Brain pericyte (primary cell): ENCODE measurements at places on chromosomes 2 and 18.

DNA sequence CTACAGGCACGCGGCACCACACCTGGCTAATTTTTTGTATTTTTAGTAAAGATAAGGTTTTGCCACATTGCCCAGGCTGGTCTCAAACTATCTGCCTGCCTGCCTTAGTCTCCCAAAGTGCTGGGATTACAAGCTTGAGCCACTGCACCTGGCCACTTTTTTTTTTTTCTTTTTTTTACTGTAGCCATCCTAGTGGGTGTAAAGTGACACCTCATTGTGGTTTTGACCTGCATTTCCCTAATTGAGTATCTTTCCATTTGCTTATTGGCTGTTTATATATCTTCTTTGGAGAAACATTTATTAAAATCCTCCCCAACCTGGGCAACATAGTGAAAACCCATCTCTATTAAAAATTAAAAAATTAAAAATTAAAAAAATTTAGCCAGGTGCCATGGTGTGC is 12.0 kb downstream of the PCBP1 start:
- no peak for DNase-seq

DNA sequence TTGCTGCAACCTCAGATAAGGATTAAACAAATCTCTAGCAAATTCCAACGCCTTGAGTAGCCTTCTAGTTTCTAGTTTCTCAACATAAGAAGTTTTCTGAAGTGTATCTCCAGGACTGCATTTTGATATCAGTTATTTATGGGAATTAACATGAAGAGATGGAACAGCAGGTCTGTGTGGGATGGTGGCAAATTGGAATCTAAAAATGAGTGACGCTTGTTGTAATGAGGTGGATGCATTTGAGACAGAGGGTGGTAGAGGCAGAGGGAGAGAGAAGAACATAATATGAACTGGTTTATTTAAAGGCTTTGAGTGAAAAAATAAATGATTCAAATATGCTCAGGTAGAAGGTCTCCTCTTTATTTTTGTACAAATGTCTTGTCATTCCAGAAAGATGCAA is 446.8 kb upstream of the GCFC2 start:
- no peak for DNase-seq

GRCh38 chr2:240131296-240131695 is 4.8 kb downstream of the COPS9 start:
- no peak for DNase-seq

GRCh38 chr2:88481691-88482336 is 29.3 kb upstream of the FOXI3 start:
- no peak for DNase-seq

- DNase-seq: no peak
Measured at GRCh38 chr2:111188681-111189080, 68.0 kb downstream of the BCL2L11 start.

DNA sequence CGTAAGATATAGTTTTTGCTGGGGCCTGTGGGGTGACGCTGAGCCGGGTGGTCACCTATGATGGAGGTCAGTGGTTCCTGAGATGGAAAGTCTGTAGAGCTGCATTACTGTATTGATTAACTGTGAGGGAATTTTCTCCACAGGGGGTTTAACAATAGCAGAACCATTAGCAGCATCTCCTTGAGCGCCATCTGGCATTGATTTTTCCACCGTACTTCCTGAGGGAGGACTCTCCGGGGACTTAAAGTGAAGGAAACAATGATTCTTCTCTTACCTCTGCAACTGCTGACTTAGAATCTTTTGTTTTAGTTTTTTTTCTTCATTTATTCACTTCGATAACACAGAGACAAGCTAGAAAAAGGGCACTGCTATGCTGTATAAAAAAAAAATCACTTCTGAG is 22.6 kb upstream of the RNF125 start:
- DNase-seq: no peak

GRCh38 chr18:39425172-39425850 is 1859.7 kb upstream of the CELF4 start:
- DNase-seq: no peak

DNA sequence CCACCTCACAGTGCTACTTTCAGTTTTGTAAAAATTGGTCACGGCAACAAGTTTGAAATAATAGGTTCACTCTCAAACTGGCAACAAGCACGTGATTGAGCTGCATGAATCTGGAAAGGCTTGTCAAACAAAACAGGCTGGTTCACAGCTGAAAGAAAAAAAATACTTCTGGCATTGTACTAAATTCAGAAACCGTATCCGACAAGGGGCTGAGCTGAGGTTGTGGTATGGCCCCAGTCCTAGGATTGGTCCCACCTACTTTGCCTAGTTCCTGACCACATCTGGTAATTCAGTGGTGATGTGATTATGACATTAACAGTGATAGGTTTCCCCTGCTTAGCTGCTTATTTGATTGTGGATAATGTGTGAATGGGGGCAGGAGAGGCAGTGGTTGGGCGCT is 326.5 kb upstream of the THUMPD2 start:
- DNase-seq: no peak

DNA sequence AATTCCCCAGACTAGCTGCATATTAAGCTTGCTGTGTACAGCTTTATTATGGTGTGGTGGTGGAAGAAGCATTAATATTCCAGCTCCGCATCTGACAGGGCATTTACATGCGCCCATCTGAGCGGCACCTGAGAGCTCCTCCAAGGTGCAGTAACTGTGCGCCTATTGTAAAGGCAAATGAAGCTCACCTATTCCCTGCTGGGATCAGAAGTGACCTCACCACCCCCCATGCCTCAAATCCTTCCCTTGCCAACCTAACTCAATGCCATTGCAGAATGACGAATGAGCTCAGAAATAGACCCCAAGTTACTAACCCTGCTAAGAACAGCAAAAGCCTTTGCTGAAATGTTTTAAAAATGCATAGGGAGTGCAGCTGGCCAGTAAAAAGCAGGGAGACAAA is 14.3 kb downstream of the BCL11A start:
- DNase-seq: no peak

- no peak for DNase-seq
Measured at GRCh38 chr18:58168221-58168620, 124.2 kb downstream of the NEDD4L start.

GRCh38 chr2:192983173-192983572 is 788.4 kb upstream of the TMEFF2 start:
- no peak for DNase-seq

- no peak for DNase-seq
Measured at GRCh38 chr2:105915005-105915558, 170.4 kb downstream of the NCK2 start.

DNA sequence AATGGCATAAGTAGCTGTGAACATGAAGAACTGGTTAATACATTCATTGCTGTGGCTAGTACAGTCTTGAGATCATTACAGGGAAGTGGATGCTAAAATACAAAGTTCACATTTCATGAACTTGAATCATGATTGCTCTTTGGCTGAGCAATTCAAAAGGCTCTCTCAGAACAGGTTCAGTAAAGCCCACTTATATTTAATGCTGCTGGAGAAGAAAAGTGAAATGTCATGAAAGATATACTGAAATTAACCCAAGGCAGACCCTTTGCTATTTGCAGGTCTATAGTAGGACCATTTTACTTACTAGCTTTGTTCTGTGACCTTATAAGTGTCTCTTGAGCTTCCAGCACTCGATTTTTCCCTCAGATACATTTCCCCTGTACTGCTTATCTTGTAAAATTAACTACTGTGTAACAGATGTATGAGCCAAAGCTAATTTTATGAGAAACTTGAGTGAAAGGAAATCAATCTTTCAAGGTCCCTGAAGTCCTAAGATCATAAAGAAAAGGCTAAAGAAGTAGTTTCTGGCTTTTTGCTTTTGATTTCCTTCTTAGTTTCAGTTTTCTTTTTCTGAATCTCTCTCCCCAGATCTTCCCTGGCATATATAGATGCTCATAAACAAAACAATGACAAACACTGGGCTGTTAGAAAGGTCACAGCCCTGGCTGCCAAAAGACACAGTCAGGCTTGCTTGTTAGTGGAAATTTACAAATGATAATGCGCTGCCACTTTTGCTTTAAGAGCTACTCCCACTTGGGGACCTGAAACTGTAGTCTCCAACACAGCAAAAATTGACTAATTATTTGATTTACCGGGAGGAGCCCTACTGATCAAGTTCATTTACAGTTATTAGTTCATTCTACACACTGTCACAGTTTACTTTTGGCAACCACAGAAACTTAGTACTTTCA is 132.7 kb upstream of the XPO1 start:
- DNase-seq: no peak

DNA sequence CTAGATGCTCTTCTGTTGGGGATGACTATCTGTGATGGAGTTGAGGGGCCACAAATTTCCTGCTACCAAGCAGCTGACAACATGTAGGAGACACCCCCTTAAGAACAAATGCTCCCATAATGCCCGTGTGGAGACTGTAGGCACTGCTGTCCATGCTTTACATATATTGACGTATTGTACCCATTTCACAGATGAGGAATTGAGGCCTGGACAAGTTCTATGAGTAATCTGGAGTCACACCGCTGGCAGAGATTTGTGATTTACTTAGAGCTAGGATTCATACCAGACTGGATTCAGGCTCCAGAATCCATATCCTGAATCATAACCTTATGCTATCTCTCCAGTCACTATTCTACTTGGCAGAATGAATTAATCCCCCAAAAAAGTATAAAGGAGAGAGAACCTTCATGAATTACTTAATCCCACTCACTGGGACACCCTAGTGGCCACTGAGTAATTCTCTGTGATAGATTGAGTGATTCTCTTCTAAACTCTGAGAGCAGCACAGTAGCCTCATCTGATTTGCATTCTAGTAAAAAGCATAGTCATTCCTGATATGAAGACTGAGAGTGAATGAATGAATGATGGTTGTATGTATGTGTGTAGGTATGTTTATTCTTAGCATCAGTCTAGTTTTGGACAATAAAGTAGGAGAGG is 460.7 kb upstream of the MEIS1 start:
- DNase-seq: no peak

- DNase-seq: no peak
Measured at GRCh38 chr18:36627637-36628036, 201.2 kb downstream of the TPGS2 start.

- DNase-seq: peak; percentile 32
Measured at GRCh38 chr2:105576440-105577241, 168.1 kb upstream of the NCK2 start.

GRCh38 chr18:68985172-68985820 is 187.4 kb downstream of the CCDC102B start:
- no peak for DNase-seq

- DNase-seq: no peak
Measured at GRCh38 chr18:34352385-34353163, 127.9 kb upstream of the NOL4 start.

GRCh38 chr2:185108588-185108987 is 510.3 kb downstream of the ZNF804A start:
- DNase-seq: no peak

DNA sequence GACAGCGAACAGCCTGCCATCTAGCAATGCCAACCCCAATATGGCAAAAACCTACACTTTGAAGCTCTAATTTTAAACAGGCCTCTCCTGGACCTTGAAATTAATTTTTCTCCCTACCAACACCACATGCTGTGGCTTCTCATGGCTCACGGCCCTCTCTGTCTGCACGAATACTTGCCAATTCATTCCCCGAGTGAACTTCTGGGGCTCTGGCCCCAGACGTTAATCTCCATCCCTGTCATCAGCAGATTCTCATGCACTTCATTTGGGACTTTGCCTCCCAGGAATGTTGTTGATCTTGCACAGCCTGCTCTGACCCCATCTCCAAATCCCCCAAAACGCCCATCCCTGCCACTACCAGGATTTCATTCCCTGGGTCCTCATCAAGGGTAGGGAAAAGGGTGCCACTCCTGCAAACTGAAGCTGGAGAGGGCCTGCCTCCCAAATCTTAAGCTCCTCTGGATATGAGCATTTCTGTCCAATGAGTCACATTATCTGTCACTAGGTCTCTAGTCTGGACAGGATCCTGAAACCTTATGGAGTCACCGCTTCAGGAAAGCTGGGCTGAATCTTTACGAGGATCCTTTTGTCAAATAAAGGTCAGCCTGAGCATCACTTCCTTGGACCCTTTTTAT is 10.4 kb downstream of the FIGLA start:
- no peak for DNase-seq

DNA sequence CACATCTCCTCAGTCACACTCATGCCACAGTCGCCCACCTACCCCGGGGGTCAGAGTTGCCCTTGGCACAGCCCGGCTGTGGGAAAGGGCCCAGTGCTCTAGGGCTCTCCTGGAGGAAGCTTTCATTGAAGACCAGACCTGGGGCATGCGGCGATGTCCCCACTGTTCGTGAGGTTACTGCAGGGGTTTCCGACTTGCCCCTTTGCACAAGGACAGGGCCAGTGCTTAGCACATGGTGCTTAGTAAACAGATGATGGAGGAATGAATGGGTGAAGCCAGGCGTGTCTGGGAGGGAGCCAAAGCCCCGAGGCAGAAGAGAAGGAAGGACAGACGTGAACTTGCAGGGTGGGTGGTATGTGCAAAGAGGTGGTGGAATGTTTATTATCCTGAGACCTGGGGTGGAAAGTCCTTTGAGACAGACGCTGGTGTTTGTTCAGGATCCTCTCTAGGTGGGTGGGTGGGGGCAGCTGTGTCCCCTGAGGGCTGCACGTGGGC is 205.9 kb upstream of the ARL4C start:
- no peak for DNase-seq

- no peak for DNase-seq
Measured at GRCh38 chr18:79526468-79527460, 131.0 kb downstream of the NFATC1 start.

DNA sequence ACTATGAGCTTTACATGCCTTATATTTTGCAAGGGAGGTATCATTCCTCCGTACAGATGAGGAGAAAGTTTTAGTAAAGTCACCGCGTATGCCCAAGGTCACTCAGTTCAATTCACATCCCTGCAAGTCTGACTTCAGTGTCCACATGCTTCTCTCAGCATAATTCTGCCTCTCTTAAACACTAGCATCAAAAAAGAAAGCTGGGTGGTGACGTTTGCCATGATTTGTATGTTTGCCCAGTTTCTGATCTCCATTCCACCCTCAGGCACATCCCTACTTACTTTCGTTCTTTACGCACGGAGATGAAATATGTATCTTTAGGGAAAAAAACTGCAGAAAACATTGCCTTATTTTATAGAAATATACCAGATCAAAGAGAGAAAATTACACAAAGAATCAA is 129.2 kb upstream of the PTPRM start:
- no peak for DNase-seq

GRCh38 chr18:12287684-12288402 is 20.2 kb upstream of the TUBB6 start:
- no peak for DNase-seq

GRCh38 chr2:60502144-60502543 is 51.3 kb downstream of the BCL11A start:
- DNase-seq: no peak

DNA sequence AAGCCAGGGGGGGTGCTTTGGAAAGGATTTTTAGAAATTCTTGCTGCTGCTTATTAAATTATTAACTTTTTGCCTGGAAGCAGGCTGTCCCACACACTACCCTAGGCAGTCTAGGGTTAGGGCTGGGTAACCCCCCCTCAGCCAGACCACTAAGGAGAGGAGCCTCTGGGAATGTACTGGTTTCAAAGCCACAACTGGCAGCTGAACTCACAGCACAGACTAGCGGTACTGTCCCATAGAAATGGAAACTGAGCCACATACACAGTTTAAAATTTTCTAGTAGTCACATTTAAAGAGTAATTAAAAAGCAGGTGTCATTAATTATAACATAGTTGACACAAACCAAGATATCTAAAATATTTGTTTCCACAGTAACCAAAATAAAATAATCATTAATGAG is 50.1 kb downstream of the SPRED2 start:
- DNase-seq: no peak
